ENCODE measurements at places on chromosomes 6 and 20.
A peak's percentile ranks its signal among the peaks of the same experiment; 100 is the strongest.

GRCh38 chr6:149094934-149095351, 222.6 kb upstream of the TAB2 start:
- no peak for DNase-seq

DNA sequence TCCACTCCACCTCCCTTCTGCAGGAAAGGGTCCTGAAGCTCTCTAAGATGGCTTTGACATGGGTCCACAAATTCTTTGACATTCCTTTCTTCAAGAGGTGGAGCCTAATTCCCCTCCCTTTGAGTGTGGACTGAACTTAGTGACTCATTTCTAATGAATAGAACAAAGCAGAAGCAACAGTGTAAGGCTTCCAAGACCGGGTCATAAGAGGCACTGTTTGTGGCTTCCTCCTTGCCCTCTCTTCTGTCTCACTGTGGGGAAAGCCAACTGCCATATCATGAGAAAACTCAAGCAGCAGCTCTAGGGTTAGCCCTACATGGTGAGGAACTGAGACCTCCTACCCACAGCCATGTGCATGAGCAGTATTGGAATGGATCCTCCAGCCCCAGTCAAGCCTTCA, 5.9 kb upstream of the CDK5RAP1 start:
- no peak for DNase-seq

DNA sequence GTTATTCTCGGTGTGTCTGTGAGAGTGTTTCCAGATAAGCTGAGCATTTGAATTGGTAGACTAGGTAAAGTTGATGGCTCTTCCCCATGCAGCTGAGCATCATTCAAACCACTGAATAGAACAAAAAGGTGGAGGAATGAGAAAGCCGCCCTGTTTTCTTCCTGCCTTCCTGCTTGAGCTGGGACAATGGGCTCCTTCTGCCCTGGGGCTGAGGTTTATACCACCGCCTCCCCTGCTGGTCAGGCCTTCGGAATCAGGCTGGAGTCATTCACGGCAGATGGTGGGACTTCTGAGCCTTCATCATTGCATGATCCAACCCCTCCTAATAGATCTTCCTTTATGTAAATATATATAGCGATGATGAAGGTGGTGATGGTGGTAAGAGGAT, 124.9 kb downstream of the ANKRD60 start:
- DNase-seq = no peak

GRCh38 chr6:104207635-104208034, 652.1 kb downstream of the HACE1 start:
- DNase-seq = no peak

GRCh38 chr6:22716721-22717120, 147.4 kb downstream of the HDGFL1 start:
- DNase-seq = no peak

DNA sequence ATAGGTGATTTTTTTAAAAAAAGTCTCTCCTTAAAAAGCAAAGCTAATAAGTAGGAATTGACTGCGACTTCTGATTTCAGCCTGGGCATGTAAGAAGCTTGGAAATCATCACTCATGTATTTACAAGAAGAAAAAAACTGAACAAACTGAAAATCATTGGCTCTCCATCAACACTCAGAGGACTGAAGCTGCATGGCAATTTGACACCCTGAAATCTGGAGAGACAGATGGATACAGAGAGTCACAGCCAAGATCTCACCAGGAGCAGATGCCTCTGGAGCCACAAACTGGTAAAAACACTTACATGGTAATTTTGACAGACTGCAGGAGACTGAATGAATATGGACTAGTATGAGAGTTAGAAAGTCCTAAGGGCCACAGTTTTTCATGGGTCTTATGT, 191.2 kb upstream of the TCF21 start:
- DNase-seq = no peak

DNA sequence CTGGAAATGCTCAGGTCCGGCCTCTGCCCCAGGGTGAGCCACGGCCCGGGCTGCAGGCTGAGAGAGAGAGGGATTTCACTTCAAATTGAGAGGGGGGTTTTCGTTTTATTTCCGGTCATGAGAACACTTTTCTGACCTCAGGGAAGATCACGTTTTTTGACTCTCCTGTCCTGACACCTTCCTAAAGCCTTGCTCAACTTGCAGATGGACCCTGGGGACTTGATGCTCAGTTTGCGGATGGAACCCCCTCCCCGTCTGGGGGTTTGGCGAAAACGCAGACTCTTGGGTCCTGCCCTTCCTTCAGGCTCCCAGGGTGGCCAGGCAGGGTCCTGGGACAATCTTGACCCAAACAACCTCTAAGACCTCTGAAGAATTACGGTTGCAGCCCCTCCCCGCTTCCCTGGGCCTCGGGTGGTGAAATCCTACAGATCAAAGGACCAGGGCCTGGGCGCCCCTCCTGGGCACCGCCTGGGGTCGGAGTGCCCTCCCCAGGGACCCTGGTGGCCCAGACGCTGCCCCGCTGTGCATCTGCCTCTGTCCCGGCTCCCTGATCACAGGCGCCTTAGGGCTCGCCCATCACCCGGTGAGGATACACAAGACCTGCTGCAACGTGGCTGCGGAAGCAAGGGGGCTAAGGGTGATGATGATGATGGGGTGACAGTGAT, 148.2 kb downstream of the ERMARD start:
- DNase-seq = no peak

GRCh38 chr6:105015482-105015881, 58.6 kb downstream of the LIN28B start:
- no peak for DNase-seq

GRCh38 chr6:44135173-44135758, 7.9 kb downstream of the TMEM63B start:
- no peak for DNase-seq

DNA sequence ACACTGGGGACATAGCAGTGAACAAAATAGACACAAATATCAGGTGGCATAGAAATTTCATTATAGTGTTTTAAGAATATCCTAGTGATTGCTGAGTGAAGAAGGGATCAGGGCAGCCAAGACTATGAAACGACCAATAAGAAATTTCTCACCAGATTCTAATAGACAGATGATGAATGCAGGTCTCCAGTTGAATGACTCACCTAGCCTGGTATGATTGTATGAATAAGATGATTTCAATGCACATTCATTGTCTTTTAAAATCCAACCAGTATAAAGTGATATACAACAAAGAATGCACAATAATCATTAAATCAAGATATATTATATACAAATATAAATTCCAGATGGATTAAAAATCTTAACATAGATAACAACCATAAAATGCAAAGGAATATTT, 124.5 kb upstream of the TENT5A start:
- DNase-seq = no peak

- DNase-seq = no peak
Observed at GRCh38 chr6:37256692-37257319, 766 bp upstream of the TBC1D22B start.

GRCh38 chr6:45599053-45599452, 221.3 kb upstream of the SUPT3H start:
- no peak for DNase-seq

- DNase-seq = no peak
Observed at GRCh38 chr20:54454982-54455381, 20.4 kb upstream of the DOK5 start.

DNA sequence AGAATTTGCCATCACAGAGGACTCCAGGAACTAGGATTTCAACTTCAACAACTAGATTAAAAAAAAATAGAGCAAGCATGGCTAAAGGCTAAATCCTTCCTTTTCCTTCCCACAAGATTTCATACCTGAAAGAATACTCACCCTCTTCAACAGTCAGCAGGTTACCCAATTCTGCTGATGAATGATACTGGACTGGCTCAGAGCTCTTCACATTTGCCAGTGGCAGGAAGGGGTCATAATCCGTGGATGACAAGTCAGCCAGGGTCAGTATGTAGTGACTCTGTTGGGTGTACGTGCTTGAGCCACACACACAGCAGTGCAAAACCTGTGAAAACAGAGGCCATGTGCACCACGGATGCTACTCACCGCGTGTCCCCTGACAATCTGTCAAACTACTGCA, 152.9 kb downstream of the INSM1 start:
- no peak for DNase-seq

- no peak for DNase-seq
Observed at GRCh38 chr6:43877463-43878126, 107.6 kb downstream of the VEGFA start.

- no peak for DNase-seq
Observed at GRCh38 chr6:21144928-21145327, 448.6 kb upstream of the SOX4 start.

- DNase-seq = peak; percentile 9
Observed at GRCh38 chr20:43766385-43766784, 39.6 kb upstream of the GTSF1L start.

GRCh38 chr6:111276335-111276734, 189.0 kb downstream of the SLC16A10 start:
- DNase-seq = no peak

DNA sequence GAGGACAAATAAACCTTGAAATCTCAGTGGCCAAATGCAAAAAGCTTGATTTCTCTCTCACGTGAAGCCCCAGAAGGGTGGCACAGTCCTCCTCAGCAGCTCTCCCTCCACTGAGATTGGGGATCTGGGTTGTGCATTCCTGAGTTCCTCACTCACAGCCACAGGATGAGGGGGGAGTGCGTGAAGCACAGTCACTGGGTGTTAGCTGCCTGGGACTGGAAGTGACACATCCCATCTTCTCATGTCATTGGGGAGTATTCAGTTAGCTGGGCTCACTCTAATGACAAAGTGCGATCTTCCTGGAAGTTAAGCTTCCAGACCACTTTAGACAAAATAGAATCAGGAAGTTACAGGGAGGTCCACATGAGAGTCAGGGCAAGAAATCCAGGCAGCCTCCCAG, 192.2 kb upstream of the LRFN2 start:
- DNase-seq = no peak

DNA sequence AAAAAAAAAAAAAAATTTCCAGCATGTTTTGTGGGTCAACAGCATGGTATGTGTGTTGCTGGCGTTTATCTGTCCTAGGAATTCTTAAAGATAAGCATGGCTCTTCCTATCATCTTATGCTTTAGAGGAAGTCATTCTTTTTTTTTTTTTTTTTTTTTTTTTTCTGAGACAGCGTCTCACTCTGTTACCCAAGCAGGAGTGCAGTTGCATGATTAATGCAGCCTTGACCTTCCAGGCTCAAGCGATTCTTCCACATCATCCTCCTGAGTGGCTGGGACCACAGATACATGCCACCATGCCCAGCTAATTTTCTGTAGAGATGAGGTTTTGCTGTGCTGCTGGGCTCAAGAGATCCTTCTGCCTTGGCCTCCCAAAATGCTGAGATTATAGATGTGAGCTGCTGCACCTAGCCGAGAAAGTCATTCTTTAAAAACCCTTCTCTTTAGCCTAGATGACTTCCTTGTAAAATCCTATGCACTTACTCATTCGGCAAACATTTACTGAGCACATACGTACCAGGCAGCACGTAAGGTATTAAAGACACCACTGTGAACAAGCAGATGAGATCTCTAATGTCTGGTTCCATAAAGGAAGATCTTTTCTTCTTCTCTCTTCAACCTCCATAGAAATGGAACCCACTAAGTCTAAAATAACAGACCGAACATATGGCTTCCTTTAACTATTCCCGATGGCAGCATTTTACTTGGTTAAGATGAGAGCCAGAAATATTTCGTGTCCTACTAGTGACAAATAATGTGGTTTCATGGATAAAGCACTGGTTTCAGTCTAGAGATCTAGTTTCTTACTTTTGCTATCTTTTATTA, 122.4 kb downstream of the RIN2 start:
- no peak for DNase-seq

GRCh38 chr20:2761885-2762284, 38.5 kb downstream of the CPXM1 start:
- no peak for DNase-seq

DNA sequence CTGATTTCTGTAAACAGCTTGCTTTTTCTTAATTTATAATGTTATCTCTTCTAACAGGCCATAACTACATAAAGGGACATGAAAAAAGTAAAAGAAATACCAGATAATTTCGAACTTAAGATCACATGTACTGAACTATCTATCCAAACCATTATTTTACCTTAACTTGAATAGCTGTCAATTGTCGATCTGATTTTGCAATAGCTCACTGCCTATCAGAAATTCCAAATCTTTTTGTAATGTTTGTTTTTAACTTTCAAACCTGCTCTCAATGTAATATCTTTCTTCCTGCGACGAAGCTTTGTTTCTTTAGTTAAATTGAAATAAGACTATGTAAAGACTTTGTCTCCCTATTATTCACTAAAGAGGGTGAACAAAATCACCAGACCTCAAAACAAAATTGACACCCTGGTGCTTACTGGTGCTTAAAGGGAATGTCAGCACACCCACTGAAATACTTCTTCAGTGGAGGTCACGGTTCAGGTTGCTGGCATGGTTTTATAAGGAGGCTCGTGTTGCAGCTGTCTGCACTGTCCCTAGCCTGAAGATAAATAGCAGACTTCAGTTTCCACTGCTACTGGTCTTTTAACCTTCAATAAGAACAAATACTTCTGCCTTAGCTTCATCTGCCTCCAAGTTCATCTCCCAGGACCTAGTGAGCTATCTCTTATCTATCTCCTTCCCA, 117.5 kb upstream of the QKI start:
- DNase-seq = no peak

DNA sequence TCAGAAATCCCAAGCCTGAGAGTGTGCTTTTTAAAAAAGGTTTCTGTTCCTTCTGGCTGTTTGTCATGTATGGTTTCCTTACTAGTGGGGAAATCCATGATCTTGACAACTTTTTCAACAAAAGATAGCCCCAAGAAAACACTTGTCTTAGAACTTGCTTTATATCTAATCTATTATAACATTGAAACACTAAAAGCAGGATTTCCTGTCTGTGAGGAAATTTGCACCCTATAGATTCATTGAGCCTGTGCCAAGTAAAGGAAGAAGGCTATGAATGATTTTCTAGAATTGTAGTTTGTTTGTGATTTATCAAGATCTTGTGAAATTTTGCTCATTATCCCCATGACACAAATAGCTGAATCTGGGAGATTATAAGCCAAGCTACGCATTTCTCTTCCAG, 238.6 kb upstream of the RIN2 start:
- DNase-seq = no peak

- DNase-seq = no peak
Observed at GRCh38 chr6:124887872-124888580, 74.2 kb upstream of the RNF217 start.

GRCh38 chr20:8133310-8133768, 1.3 kb downstream of the PLCB1 start:
- DNase-seq = no peak

- DNase-seq = no peak
Observed at GRCh38 chr20:3869839-3870634, 19.1 kb upstream of the PANK2 start.

DNA sequence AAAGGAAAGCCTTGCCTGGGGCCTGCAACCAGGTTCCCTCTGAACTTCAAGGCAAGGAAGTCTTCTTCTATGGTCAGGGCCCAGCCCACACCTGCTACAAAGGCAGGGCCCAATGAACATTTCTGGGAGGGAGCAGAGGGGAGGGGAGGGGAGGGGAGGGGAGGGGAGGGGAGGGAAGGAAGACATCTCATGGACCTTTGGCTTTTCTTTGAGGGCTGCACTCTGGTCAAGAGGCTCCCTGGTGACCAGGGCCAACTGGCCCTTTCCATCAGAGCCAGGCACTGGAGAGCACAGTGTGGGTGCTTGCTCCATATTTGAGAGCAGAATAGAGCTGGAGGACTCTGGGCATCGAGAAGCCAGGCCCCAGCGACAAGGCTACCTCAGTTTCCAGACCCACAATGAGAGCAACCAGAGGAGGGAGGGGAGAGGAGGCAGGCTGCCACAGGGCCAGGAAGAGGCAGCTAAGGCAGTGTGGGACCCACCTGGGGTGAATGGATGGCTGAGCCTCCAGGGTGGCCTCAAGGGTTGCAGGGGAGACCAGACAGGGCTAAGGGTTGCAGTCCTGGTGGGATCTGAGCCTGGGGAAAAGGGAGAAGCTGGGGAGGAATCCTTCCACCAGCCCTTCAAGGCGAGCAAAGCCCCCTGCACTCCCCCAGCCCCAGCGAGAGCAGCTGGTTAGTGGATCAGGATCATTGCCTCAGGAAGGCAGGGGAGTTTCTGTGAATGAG, 84.8 kb downstream of the MRPL14 start:
- DNase-seq = no peak

Data from left colon (tissue), 2 donors.